ENCODE measurements at places on chromosomes 13 and 19.

DNA sequence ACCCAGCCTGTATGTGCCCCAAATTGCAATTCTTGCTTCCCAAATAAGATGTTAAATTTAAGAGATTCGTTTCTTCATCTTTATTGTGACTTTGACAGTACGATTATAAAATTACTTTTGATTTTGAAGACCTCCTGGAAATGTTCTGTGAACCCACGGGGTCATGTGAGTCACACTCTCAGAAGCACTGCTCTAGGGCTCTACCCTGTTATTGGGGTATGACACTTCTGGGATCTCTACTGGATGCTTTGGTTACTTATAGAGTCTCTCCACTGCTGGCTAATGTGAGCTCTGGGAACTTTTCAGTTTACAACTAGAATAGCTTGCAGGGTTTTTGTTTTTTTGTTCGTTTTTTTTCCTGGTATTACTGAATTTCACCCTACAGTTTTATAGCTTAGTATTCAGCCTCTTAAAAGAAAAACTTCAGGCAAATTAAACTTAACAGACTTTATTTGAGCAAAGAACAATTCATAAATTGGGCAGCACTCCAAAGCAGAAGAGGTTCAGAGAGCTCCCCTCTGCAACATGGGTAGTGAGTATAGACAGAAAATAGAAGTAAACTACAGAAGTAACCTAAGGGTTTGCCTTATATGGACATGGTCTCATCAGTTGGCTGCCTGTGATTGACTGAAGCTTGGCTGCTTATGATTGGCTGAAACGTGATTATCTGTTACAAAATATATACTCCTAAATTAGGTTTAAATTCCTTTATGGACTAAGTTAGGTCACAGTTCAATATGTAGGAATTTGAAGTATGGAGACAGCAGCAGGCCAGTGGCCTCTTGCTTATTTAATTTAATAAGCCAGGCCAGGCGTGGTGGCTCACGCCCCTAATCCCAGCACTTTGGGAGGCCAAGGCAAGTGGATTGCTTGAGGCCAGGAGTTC, 28.5 kb upstream of the PSPC1 start:
- no peak for DNase-seq

DNA sequence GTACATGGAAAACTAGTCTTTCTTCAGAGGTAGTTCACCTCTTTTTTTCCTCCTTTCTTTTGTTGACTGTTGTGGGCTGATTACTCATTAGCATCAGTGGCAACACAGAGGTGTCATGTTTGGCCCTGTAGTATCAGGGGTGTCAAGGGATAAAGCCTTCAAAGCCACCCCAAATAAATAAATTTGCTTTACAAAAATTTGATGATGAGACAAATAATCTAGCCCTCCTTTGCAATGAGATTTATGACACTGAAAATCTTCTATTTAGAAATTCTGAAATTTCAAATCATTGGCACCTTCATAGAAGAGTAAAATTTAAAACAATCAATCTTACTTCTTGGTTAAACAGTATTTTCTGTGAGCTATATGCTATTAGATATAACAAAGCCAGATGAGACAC, 1.9 kb downstream of the LACC1 start:
- no peak for DNase-seq

DNA sequence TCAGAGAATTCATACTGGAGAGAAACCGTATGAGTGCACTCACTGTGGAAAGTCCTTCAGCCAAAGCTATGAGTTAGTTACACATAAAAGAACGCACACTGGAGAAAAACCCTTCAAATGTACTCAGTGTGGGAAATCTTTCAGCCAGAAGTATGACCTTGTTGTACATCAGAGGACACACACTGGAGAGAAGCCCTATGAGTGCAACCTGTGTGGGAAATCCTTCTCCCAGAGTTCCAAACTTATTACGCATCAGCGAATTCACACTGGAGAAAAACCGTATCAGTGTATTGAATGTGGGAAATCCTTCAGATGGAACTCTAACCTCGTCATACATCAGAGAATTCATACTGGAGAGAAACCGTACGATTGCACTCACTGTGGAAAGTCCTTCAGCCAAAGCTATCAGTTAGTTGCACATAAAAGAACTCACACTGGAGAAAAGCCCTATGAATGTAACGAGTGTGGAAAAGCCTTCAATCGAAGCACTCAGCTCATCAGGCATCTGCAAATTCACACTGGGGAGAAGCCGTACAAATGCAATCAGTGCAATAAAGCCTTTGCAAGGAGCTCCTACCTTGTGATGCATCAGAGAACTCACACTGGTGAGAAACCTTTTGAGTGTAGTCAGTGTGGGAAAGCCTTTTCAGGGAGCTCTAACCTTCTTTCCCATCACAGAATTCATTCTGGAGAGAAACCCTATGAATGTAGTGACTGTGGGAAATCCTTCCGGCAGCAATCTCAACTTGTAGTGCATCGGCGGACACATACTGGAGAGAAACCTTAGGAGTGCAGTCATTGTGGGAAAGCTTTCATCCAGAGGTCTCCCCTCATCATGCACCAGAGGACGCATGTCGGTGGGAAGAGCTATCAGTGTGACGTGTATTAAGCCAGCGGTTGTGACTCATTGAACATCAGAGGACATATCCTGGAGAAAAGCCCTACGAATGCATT, 16.5 kb upstream of the ZNF8 start:
- no peak for DNase-seq

DNA sequence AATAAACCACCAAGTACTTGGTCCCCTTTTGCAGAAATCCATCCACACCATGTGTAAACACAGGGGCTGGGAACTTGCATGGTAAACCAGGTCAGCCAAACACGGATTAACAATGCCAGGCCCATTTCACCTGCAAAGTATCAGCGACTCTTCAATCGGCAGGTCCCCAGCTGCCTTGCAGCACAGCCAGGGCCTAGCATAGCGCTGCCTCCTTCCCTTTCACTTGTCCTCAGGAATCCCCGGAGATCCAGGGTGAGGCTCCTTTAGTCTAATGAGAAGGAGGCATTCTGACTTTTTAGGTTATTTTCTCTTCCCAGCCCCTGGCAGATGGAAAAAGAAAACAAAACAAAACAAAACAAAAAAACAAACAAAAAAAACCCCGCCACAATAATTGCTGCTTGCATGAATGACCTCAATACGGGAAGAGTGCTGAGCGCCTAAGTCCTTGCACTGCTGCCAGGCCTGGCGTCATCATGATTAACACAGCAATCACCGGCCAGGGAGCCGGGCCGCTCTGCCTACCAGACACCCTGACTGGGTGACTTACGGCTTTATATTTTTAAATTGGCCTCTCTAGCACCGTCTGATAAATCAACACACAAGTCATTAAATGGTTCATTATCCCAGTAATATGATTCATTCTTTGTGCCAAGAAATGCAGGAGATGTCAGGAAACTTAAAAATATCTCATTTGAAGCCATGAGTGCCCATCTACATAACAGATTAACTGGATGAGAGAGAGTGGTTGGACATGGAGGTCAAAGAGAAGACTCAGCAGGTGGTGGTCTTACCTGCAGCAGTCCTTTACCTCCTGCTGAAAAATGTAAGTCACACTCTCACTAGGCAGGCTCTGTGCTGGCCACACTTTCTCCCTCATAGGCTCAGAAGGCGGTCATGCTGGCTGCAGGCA, 692.7 kb downstream of the UQCRFS1 start:
- DNase-seq, result no peak

DNA sequence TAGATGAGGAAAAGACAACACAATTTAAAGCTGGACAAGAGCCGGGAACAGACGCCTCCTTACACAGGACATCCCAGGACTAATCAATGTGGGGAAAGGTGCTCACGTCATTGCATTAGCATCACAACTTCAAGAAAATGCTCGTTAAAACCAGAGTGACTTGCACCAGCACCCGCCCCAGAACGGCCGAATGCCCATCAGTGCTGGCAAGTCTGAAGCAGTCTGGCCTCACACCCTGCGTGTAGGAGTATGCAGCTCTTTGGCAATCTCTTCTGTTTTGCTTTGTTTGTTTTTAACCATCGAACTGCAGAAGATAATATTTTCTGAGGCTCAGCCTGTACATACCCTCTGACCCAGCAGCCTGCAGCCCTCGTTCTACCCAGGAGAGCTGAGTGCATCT, 44.8 kb upstream of the LDLR start:
- DNase-seq, result no peak

GRCh38 chr19:2201473-2202148, 34.5 kb downstream of the PLEKHJ1 start:
- no peak for DNase-seq

DNA sequence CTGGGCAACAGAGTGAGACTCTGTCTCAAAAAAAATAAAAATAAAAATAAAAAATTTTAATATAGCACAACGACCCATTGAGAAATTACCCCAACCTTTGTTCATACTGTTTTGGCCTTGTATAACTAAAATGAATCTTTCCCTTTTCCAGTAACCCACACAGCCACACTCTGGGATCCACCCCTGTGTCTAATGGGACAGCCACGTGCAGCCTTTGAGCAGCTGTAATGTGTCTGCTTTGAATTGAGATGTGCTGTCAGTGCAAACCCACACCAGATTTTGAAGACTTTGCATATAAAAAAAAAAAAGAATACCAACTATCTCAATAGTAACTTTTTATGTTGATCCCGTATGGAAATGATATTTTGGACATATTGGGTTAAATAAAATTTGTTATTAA, 112.7 kb upstream of the UBL3 start:
- DNase-seq, result no peak

- no peak for DNase-seq
These were observed 29.1 kb downstream of the NFIX start for GRCh38 chr19:13024126-13024950.

DNA sequence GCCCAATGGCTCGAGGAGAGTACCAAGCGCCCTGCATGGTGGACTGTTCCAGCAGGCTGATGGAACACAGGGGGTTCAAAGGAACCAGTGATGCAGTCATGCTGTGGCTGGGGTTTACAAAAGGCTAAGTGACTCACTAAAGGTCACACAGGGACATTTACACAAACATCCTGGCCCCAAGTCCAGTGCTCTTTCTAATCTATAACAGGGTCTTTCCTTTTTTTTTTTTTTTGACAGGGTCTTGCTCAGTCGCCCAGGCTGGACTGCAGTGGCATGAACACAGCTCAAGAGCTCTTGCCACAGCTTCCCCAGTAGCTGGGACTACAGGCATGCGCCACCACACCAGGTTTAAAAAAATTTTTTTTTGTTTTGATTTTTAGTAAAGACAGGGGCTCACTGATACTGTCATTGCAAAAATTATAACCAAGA, 2.8 kb upstream of the SLC25A15 start:
- no peak for DNase-seq

DNA sequence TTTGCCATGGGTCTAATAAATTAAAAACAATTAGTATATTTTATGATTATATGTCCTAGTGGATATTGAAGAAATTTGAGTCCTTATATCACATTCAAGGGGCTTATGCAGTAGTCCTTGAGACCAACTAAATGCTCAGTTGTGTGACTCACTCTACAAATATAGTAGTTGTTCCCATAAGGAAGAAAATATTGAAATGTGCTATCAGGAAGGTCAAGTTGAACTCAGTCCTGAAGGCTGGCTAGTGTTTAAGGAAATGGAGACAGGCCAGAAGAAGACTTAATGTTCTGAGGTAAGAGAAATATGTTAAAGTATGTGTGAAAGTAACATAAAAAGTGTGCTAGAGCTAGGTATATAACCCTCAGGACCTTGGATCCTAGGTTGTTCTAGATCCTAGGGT, 766.1 kb upstream of the GPC6 start:
- DNase-seq, result no peak

- no peak for DNase-seq
These were observed 5.9 kb upstream of the DCAF15 start for GRCh38 chr19:13946414-13946813.

DNA sequence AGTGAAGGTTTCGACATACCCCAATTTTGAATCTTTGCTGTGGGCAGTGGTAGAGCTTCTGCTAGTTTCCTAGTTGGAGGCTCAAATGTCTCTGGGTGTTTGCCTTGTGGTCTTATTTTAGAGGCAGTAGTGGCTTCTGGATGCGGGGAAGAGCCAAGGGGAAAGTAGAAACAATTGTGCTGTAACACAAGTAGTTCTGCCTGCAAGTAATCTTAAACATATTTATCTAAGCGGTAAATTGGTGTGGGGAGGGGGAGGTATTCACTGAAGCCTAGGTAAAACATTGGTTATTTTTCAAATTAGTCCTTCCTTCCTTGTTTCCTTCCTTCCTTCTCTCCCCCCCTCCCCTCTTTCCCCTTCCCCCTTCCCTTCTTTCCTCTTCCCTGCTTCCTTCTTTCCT, at the start of gene PCDH20:
Gene PCDH20 (minus strand): TSS at position 101 of the 400 bp plus-strand sequence. CDS start 691 bp downstream, outside the sequence.
- DNase-seq, result no peak

DNA sequence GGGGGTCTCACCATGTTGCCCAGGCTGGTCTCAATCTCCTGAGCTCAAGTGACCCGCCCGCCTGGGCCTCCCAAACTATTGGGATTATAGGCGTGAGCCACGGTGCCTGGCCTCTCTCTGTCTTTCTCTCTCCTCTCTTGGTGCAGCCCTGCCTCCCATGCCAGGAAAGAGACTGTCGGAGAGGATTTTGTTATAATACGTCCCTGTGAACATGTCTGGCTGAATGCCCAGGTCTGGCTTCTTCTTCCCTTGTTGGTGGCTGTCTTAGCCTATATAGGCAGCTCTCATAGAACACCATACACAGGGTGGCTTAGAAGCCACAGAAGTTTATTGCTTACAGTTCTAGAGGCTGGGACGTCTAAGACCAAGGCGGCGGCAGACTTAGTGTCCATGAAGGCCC, 46.4 kb downstream of the PEX11G start:
- no peak for DNase-seq

DNA sequence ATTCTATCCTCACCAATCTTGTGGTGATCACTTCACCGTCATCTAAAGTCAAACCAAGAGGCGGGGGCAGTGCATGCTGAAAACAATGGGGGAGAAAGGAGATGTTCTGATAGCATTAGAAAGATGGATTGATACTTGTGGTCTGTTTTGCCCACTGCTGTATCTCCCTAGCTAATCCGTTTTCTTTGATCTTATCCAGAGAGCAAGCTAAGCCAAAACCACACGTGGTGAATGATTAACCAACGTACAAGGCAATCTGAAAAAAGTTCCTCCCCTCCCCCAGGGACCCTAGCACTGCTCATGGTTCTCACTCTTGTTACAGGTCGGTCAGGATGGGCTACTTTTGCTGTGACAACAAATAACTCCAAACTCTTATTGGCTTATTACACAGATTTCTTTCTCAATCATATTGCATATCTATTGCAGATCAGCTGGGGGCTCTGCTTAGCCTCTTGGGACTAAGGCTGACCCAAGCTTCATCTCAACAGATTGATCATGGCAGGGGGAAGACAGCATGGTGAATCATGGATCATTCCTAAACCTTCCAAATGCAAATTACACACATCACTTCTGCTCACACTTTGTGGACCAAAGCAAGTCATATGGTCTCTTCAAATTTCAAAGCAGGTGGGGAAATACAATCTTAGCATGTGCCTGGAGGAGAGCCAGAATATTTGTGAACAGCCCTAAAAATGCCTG, 11.9 kb upstream of the C13orf42 start:
- DNase-seq, result no peak
